Fibroblast of skin of back (primary cell): ENCODE measurements at places on chromosomes 4 and X.

GRCh38 chrX:133415276-133416105 is at the start of gene GPC4:
GPC4 (minus strand) TSS chrX:133415489; CDS start chrX:133414965, 524 bp downstream.
- DNase-seq = peak; percentile 71

DNA sequence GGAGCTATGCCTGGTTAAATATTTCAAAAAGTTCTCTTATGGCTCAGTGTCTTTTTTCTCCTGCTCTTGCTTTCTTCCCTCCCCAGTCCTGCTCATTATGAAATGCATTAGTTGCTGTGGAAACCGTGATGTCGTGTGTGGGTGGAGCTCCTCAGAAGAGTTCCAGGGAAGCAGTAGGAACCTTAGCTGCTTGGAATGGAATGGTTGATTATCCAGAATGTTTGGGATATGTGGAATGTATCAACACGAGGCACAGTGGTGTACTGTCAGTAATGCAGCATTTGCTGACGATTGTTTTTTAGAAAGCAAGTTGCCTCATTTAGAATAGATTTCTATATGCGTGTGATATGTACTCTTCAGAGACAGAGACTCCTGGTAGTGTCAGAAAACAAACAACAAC is 333.2 kb downstream of the ARHGAP10 start:
- peak; percentile 65 for DNase-seq

GRCh38 chrX:71532078-71532752 is 689 bp upstream of the OGT start:
- peak; percentile 54 for DNase-seq

DNA sequence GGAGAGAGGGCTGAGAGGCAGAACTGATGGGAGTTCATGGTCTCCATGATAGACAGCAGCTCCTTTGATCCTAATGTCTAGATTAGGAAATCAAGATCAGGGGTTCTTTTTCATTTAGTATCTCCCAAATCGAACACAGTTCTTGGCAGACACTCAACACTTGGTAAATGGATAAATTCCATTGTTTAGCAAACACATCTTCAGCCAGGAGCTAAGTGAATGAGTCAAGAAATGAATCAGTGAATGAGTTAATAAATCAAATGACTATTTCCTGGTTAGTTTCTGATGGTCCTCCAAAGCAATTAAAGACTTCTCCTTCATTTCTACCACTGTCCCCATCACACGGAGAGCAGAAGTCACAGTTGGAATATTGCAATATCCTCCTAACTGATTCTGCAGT is 120.0 kb upstream of the SHISA3 start:
- no peak for DNase-seq

- DNase-seq = no peak
Observed at GRCh38 chr4:139550724-139551429, 5.1 kb downstream of the SETD7 start.

DNA sequence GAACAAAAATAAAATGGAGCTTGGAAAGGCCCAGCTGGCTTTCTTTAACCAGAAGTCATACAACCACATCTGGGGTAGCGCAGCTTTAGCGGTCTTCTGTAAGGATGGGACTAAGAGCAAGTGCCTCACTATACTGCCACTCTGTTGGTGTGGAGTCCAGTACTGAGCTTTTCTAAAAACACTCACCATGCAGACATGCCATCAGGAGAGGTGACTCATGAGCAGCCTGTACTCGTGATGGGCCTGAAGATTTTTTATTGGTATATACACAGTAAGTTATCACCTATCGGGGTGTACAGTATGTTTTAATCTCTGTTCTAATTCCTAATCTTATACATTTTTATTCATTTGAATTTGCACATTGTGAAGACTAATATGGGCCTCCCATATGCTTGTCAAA is 9.6 kb downstream of the PPP3CA start:
- peak; percentile 57 for DNase-seq

- no peak for DNase-seq
Observed at GRCh38 chr4:119162174-119162573, 26.5 kb downstream of the MYOZ2 start.
